Fibroblast of skin of left biceps (primary cell): ENCODE measurements at places on chromosomes 7 and 10.

GRCh38 chr10:126376956-126377355, 11.3 kb downstream of the ADAM12 start:
- DNase-seq, result no peak

DNA sequence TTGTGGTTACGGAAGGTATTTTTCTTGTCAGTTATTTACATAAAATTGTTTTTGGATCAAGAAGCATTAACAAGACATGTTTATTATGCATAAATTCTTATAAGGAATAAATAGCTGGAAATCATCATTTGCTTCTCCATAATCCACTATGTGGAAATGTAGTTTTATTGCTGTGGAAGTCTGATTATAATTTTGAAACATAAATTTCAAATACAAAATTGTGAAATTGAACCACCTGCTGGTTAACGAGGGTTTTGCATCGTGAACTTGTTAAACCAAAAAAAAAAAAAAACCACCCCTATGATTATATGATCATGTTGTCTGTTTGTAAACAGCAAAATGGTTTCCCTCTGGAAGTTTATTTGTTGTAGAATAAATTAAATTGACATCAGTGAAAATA, 25.9 kb downstream of the ABRAXAS2 start:
- DNase-seq, result no peak

DNA sequence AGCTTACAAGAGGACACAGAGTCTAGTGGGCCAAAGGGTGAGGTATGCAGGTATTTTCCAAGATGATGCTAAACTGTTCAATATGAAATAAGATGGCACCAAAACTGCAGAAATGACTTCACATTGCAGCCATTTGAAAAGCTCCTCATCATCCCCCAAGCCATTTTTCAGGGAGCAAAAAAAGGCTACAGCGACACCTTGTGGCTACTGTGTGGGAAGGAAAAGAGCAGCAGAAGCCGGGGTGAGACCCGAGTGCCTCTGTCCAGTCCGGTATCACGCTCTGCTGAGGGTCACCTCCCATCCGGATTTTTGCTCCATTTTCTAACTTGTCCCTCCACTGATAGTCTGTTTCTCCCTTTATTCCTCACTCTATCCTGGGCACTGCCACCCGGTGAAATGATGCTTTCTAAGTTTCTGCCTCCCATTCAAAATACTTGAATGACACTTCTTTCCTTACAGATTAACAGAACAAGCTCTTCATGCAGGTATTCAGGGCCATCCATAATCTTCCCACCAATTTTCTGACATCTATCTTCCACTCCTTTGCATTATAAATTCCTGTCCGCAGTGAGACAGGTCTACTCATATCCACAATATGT, 220.2 kb downstream of the DGKI start:
- DNase-seq, result no peak

GRCh38 chr7:22210355-22210754, 146.6 kb downstream of the RAPGEF5 start:
- DNase-seq, result no peak

DNA sequence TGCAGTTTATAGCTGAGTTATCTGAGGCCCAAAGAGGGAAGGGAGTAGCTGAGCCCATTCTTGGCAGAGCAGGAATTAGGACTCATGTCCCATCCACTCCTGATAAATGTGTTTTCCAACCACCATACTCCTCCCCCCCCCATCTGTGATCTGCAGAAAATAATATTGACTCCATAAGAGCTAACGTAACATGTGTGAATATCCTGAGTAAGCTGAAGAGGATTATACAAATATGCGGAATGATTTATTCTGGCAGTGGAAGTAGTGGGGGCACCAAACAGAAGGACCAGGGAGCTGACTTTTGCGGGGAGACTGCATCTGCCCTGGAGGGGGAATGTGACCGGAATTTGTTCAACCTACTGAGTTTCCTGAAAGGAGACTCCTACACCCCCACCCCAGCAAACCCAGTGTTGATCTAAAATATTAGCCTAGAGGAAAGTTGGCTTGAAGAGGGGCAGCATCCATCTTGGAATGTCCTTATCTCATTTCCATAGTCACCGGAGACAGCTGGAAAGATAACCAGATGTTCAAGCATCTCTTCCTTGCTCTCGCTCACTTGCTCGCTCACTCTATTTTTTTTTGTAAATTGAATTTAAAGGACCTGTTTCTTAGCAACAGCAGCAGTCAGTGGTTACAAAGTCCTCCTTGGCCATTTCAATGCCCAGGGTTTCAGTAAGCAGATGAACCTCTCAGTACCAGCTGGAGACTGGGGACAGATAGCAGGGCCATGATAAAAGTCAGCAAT, 114.7 kb downstream of the RPS24 start:
- DNase-seq, result no peak

DNA sequence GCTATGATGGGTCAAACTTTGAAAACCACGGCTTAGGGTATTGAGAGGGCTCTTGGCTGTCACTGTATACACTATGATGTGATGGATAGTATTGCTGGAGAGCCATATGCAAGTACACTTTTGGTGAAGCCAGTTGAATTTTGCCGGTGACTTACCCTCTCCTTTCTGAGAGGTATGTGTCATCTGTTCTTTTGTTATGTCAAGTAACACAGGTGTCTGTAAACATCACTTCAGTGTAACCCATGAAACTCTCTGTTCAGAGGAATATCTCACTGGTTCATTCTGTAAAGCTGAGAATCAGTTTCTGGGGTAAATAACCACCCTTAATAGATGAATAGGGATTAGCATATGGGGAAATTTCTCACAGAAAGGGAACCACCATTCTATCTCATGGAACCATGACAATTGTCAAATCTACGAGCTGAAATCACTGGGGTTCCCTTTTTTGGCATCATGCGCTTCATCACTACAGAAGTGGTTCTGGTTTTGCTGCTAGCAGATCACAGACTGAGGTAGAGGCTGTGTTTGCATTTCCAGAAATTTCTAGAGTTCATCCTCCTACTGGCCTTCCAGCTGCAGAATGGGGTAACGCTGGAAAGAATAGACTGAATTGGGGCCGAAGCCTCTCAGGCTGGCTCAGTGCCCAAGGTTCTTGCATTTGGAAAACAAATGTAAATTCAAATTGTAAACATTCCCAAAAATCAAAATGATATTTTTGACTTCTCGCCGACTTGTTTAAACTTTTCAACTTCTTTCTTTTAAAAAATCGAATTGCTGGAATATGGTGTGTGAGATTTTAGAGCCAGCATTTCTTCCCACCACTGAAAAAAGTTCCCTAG, 83.3 kb upstream of the CREB5 start:
- no peak for DNase-seq

- no peak for DNase-seq
Observed at GRCh38 chr10:104307576-104308438, 30.5 kb downstream of the ITPRIP start.

- no peak for DNase-seq
Observed at GRCh38 chr7:109003742-109004141, 434.1 kb downstream of the DNAJB9 start.

GRCh38 chr10:6916601-6917000, 336.5 kb upstream of the PRKCQ start:
- no peak for DNase-seq

DNA sequence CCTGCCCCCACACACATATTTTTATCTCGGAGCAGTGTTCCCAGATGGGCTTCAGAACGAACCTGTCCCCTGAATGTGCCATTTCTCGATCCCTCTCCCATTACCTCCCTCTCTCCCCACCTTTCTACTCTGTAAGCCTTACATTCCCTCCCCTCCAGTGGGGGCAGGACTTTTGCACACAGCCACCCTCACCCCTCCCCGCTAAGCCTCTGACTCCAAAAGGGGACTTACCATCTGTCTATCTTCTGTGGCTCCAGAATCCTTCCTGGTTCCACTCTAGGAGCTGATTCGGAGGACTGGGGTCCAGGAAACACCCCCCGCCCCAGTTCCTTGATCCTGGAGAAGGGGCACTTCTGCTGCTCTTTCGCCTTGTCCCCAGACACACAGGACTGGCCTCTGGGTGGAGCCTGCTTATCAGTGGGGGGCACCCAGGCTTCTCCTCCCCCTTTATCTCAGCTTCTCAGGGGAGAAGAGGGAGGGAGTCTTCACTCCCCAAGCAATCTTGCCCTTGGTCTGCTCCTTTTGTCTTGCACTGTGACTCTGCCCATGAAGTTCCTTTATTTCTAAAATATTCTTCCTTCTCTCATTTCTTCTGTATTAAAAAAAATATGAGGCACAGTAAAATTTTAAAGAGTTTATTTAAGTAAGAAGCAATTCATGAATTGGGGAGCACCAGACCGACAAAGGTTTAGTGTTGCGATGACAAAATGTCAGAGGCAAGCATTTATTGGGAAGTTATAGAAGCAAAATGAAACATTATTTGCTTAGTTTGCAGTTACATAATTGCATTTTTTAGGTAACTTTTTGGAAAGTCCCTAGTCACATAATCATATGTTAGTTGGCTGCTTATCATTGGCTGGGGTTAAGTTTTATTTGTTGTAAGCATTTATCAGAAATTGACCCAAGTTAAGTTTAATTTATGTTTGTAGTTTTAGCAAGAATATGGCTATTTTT, at the start of gene KEL:
KEL (minus strand) TSS at position 391 of the 954 bp plus-strand sequence; CDS start at position 234, 157 bp downstream.
- no peak for DNase-seq

DNA sequence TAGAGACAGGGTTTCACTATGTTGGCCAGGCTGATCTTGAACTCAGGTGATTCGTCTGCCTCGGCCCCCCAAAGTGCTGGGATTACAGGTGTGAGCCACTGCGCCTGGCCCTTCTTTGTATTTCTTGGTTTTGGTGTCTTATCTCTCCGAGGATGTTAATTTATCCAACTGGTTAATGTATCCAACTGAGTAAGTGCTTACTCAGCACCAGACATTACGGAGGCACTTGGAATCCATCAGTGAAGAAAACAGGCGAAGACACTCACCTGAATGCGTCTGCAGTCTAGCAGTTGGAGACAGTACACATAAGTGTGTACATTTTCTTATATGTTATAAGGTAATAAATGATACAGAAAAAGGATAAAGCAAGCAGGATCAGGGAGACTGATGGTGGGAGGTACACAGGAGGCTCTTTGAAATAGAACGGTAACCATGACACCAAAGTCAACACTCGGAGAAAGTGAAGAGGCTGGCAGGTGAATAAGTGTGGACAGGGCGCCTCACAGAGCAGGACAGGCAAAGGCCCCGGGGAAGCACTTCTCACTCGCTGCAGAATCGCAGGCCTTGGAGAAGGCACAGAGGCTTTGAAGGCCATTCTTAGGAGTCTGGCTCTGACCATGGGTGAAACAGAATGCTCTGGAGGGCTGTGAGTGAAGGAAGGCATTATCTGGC, 73.1 kb downstream of the LANCL2 start:
- no peak for DNase-seq

- no peak for DNase-seq
Observed at GRCh38 chr10:78260141-78260540, 226.5 kb downstream of the RPS24 start.

DNA sequence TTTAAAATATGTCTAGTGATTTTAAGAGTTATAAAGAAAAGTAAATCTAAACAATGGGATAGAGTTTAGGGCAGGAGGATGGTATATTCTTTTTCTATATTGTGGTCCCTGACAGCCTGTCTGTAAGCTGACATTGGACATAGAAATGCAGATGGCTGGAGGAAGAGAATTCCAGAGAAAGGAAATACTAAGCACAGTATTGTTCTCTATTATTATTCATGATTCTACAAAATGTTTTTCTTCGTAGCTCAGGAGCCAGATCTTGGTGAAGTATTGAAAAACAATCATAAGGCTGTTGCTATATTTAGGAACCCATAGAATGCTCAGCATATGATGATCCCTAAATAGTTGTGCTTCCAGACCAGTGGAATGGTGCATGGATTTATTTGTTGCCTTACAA, 117.0 kb upstream of the FAM3C start:
- DNase-seq, result no peak

- no peak for DNase-seq
Observed at GRCh38 chr10:120365872-120366271, 91.2 kb upstream of the PLPP4 start.
